ENCODE measurements at places on chromosomes 16 and 17. TPM values are rescaled to one million over a fixed set of nuclear protein-coding genes. Genes with fewer than 3 reads are reported as not detected.

MYH13 gene
- not detected for total RNA-seq

SMIM5 gene
- total RNA-seq = 0.20 TPM

ADAT1 gene
- total RNA-seq = 80.1 TPM

KRTAP3-2 gene
- not detected for total RNA-seq

CHST5 gene
- total RNA-seq = 0.64 TPM

CTRB1 gene
- total RNA-seq = not detected

ACBD4 gene
- 3.7 TPM for total RNA-seq

MRM1 gene
- total RNA-seq = 2.3 TPM

TLK2 gene
- total RNA-seq = 61.5 TPM

All from glutamatergic neuron (in vitro differentiated cells).